ENCODE measurements at places on chromosomes 7 and 10.

- no peak for DNase-seq
These were observed 28.9 kb upstream of the DDC start for GRCh38 chr7:50594136-50594535.

- no peak for DNase-seq
These were observed 44.4 kb upstream of the SHH start for GRCh38 chr7:155856656-155857055.

DNA sequence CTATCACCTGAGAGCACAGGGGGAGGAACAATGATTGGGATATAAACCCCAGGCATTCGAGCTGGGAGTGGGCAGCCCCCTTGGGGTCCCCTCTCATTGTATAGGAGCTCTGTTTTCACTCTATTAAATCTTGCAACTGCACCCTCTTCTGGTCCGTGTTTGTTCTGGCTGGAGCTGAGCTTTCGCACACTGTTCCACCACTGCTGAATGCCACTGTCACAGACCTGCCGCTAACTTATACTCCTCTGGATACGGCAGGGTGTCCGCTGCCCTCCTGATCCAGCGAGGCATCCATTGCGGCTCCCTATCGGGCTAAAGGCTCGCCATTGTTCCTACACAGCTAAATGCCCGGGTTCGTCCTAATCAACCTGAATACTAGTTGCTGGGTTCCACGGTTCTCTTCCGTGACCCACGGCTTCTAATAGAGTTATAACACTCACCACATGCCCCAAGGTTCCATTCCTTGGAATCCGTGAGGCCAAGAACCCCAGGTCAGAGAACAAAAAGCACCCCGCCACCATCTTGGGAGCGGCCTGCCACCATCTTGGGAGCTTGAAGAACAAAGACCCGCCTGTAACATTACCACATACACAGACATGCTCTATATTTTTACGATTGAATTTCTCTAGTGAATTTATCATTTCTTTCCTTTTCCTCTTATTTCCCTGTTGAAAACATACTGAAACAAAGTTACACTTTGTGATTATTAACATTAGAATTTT is 9.0 kb downstream of the ZWINT start:
- no peak for DNase-seq

GRCh38 chr10:70442332-70442988 is 979 bp upstream of the NODAL start:
- DNase-seq, result no peak

DNA sequence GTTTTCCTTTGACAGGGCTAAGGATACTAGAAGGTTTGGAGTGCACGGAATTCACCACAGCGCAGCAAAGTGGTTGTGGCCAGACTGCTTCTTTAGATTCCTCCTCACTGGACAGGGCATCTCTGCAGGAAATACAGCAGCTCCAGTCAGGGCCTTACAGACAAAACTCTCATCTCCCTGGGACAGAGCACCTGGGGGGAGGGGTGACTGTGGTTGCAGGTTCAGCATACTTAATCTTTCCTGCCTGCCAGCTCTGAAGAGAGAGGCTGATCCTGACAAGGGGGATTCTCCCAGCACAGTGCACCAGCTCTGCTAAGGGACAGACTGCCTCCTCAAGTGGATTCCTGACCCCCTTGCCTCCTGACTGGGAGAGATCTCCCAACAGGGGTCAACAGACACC is 1257.9 kb downstream of the NXPH1 start:
- DNase-seq, result no peak

DNA sequence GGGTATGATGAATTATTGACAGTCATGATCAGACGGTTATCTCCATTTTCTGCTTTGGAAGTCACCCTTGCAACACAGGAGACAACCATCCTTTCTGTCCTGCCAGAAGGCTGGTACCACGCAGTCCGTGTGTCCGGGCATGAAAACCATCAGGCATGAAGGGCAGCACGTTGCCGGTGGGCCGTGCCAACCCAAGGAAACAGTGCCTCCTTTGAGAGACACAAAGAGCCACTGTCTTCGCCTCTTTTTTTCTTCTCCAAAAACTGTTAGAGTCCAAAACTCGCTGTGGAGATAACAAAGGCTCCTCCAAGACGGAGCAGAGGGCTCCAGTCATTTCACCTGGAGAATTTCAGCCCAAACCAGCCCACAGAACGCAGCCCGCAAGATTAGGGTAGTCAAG is 60.4 kb upstream of the ARHGAP21 start:
- DNase-seq, result no peak

DNA sequence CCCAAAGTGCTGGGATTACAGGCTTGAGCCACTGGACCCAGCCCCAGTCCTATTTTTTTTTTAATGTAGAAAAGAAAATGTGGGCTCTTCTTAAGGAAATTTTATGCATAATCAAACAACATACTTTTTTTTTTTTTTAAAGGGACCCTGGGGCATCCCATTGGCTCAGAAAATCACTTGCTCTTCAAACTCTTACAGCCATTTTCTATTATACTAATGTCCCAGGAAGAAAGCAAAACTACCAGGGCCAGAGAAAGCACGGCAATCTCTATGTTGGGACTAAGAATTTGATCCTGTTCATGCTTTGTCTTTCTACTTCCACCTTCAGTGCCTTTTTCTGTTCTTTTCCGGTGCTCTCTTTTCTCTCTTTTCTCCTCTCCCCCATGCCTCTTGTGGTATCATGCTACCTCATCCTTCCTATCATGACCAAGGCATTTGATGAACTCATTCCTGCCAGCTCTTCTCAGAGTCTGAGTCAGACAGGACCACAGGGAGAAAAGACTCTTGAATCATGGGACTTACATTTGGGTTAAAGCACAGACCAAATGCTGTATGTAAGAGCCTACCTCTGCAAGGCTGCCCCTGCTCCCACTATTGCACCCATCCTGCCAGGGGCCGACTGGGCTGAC is 76.4 kb upstream of the CCNY start:
- DNase-seq, result peak; percentile 82

DNA sequence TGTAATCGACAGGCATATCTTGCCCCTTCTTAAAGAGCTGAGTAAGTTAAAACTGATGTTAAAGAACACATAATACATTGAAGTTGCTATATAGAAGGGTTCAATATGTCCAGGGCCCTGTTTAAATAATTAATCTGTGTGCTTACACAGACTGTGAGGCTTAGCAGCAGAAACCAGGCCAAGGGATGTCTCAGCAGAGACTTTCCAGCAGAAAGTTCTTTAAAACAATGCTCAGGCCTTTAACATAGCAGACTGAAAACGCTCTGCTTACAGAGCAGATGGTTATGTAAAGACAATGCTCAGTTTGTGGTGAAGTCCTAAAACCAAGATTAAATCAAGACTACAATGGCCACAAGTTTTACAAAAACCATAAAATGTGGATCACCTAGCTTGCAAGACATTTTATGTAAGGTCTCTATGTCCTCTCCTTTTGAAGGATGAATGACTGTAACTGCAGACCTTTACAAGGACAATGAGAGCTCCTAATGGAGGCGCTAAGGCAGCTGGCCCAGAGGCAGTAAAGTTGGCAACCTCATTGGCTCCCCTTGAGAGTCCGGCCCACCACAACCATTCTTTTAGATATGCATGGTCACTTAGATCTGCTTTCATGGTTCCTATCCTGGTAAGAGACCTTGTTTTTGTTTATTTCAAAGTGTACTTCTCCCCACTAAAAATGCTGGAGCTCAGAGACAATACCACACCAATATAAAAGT is 56.3 kb downstream of the FZD1 start:
- no peak for DNase-seq

- no peak for DNase-seq
These were observed 41.6 kb downstream of the JAKMIP3 start for GRCh38 chr10:132107186-132107948.

Measured in urothelium cell line (cell line).